Hematopoietic multipotent progenitor cell (in vitro differentiated cells): ENCODE measurements at places on chromosomes 3 and 15. TPM values are rescaled to one million over a fixed set of nuclear protein-coding genes. Genes with fewer than 3 reads are reported as not detected.

DNA sequence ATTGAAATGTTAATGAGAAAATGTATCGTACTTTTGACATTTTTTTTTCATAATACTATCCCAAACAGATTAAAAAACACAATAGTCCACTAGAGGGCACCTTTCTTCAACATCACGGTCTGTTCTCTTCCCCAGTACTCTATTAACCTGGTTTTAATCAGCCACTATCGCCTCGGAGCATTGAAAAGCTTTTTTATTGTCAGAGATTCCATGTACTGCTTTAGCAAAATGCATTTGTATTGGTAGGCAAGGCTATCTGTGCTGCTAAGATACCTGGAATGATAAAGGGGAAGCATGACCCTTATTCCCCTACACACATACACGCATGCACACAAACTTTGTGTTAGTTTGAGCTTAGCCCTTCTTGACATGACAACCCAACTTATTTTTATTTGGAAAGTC, 160.1 kb upstream of the IL12A start:
- no peak for DNase-seq

DNA sequence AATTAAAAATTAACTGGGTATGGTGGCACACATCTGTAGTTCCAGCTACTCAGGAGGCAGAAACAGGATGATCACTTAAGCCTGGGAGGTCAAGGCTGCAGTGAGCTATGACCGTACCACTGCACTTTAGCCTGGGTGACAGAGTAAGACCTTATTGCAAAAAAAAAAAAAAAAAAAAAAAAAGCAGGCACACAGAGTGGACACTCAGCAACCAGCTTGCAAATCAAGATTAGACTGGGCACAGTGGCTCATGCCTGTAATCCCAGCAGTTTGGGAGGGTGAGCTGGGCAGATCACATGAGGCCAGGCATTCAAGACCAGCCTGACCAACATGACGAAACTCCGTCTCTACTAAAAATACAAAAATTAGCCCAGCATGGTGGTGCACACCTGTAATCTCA, 5.4 kb downstream of the CLN6 start:
- DNase-seq: no peak

DNA sequence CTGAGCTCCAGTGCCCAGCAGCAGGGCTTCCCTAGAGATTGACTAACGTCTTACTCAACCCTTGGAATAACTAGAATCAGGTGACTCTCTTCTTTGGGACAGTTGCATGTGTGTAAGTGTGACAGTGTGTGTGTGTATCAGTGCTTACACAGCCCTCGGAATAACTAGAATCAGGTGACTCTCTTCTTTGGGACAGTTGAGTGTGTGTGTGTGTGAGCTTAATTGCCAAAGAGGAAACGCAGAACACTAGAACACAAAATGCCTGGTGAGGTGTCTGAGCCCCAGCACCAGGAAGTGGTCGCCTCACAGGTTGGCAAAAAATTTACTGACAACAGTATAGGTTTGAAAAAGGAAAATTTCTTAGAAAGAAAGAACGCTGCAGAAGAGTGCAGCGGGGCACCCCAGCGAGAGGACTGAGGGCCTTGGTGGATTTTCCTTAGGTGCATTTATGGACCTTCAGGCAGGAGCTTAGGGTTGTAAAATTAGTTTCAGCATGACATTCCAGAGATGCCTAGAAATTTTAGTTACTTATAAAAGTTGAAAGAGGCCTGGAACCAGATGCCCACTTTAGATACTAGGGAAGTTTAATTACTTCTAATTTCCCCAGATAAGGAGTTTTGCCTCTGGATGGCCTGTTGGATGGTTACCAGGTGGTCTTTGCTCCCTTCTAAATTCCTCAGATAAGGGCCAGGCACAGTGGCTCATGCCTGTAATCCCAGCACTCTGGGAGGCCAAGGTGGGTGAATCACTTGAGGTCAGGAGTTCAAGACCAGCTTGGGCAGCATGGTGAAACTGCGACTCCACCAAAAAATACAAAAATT, 3.7 kb upstream of the WDR82 start:
- no peak for DNase-seq

- DNase-seq: no peak
Measured at GRCh38 chr15:26665957-26666791, 106.7 kb downstream of the GABRB3 start.

GRCh38 chr15:93413745-93414144, 324.7 kb upstream of the RGMA start:
- no peak for DNase-seq

DNA sequence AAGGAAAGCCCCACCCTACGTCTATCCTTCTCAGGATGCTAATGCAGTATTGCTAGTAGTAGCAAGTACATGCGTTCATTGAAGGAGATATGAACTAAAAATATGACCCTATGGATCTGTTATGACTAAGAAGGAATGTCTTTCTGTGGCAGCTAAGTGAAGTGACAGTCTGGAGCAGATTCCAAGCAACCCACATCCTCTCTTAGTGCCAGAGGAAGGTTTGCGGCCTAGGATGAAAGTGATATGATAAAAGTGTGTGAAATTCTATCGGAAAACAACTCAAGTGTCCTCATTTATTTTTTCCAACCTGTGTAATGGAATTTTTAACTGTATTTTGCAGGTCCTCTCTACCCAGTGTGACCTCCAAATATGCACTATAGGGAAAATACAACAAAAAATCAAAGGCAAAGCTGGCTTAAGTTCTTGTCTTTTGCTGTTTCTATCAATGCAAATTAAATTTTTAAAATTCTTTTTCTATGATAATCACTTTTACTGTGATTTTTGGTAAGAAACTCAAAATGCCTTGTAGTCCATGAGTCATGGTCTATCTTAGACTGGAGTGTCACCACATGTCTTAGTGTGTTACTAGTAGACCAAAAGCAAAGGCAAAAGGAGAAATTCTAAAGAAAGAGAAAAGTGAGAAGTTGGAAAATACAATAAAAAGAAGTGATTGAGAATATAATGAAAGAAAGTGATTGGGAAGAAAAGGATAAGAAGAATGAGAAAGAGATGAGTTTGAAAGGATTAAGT, 161.2 kb upstream of the TMCO5A start:
- DNase-seq: no peak

The SERINC4 gene
- under 0.01 TPM for total RNA-seq

The KNG1 gene
- total RNA-seq: not detected

The ITIH1 gene
- total RNA-seq: under 0.01 TPM
